Effector memory CD8-positive, alpha-beta T cell (primary cell): ENCODE measurements at places on chromosomes 12 and 14.

- no peak for DNase-seq
Observed at GRCh38 chr14:31096255-31096654, 70.1 kb upstream of the STRN3 start.

DNA sequence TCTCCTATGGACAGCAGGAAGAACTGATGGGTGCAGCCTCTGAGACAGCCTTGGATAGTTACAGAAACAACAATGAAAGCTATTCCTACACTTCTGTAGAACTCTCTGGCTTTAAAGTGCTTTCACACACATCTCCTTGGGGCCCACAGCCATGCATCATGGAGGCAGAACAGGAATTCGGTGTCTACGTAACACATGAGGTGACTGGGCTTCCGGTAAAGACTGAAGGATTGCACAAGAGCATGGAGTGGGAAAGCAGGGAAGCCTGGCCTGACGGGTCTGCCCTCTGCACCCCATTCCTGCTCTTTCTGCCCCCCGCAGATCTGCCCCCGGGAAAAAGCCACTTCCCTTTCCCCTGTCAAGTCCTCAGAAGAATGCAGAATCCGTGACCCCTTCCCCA lies 82.6 kb downstream of the VWF start:
- no peak for DNase-seq

GRCh38 chr12:63400318-63400717 lies 249.3 kb upstream of the AVPR1A start:
- no peak for DNase-seq

GRCh38 chr12:11761869-11762567 lies 112.5 kb downstream of the ETV6 start:
- no peak for DNase-seq

- no peak for DNase-seq
Observed at GRCh38 chr14:88245321-88245720, 77.7 kb downstream of the KCNK10 start.

GRCh38 chr14:55718551-55718950 lies 138.5 kb downstream of the KTN1 start:
- no peak for DNase-seq

DNA sequence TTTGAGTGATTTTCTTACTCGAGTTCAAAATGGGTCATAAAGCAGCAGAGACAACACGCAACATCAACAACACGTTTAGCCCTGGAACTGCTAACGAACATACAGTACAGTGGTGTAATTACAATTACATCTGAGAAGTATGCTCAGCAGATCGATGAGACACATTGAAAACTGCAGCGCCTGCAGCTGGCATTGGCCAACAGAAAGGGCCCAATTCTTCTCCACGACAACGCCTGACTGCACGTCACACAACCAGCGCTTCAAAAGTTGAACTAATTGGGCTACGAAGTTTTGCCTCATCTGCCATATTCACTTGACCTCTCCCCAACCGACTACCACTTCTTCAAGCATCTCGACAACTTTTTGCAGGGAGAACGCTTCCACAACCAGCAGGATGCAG lies 145.6 kb downstream of the SCARB1 start:
- DNase-seq = no peak

DNA sequence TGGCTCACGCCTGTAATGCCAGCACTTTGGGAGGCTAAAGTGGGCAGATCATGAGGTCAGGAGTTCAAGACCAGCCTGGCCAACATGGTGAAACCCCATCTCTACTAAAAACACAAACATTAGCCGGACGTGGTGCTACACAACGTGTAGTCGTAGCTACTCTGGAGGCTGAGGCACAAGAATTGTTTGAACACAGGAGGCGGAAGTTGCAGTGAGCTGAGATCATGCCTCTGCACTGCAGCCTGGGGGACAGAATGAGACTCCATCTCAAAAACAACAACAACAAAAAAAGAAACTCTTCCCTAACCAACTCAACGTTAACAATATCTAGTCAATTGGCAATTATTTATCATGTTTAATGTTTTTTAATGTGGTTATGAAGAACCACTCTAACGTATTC lies 89.3 kb downstream of the EPS8 start:
- DNase-seq = no peak

GRCh38 chr14:57610631-57611030 lies 117.0 kb upstream of the CCDC198 start:
- DNase-seq = no peak

GRCh38 chr14:96038920-96039632 lies at the start of gene C14orf132:
Gene C14orf132, plus strand, starts transcription at chr14:96039362. Its CDS starts 139 bp downstream, at chr14:96039501.
- DNase-seq = no peak

GRCh38 chr12:26122061-26122680 lies 2.7 kb downstream of the BHLHE41 start:
- no peak for DNase-seq

GRCh38 chr12:8987163-8987562 lies 2.2 kb upstream of the KLRG1 start:
- no peak for DNase-seq

- DNase-seq = no peak
Observed at GRCh38 chr12:99009654-99010296, 364.7 kb downstream of the APAF1 start.

DNA sequence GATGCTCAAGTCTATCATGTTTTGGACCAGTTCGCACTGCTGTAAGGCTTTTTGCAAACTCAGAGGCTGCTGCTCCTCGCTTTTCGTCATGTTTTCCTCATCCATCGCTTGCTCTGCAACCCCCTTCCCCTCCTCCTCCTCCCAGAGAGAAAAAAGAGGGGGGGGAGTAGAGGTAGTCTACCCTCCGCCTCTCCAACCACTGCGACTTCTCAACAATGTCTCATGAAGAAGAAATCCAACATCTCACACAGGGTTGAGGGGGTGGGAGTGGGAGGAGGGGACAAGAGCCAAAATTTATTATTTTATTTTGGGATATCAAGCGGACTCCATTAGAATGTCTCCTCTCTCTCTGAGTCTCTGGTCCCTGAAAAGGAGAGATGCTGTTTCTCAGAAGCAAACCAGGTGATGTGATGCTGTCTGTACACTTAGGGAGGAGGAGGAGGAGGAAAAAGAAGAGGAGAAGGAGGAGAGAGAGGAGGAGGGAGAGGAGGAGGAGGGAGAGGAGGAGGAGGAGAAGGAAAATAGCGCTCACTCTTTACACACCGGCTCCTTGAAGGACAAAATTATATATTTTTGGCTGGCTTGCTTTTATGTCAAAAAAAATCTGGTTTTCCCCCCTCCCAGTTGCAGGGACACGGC lies 520 bp downstream of the KSR2 start:
- DNase-seq = no peak
